HFFc6 (cell line): ENCODE measurements at places on chromosomes 6 and 20.

DNA sequence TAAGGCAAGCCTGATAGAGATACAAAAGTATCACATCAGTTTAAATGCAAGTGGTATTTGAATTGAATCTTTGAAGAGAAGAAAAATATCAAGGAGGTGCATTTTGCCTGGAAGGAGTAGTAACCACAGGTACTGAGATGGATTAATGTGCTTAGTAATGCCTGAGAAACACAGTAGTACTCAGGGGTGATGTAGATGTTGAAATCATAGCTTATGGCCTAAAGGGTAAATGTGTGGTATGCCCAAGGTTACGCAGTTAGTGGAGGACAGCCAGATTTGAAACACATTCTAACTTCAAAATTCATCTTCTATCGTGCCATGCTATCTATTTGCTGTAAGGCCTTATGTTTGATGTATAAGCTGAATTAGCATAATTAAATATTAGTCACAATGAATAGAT lies 55.9 kb downstream of the STXBP5 start:
- H3K27me3 ChIP-seq = no peaks in the 10 kb centered on the region
- H3K27ac ChIP-seq = no peak overlapping the region
- H3K4me1 ChIP-seq = no peaks in the 10 kb centered on the region
- H3K4me3 ChIP-seq = no peak overlapping the region
- peaks cover 15% of the 10 kb centered on the region for H3K36me3 ChIP-seq

DNA sequence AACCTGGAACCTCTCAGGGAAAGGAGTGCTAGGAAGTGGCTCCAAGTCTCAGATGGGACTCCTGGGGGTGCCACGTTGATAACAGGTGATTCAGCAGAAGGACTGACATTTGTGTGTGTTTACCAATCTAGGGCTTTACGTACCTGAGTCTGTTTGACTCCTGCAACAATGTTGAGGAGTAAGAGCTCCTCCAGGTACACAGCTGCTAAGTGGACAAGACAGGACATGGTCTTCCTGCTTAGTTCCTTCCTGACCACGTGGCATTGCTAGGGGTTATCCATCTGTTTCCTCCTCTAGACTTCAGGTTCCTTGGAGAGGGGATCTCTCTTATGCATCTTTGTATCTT lies 164.5 kb upstream of the SLC24A3 start:
- H3K4me3 ChIP-seq = no peak overlapping the region
- DNase-seq = no peak
- H3K4me1 ChIP-seq = no peaks in the 10 kb centered on the region
- no peak overlapping the region for H3K27ac ChIP-seq
- H3K36me3 ChIP-seq = no peaks in the 10 kb centered on the region
- H3K27me3 ChIP-seq = peaks cover 2% of the 10 kb centered on the region; the same call in 1 of the 2 replicates

DNA sequence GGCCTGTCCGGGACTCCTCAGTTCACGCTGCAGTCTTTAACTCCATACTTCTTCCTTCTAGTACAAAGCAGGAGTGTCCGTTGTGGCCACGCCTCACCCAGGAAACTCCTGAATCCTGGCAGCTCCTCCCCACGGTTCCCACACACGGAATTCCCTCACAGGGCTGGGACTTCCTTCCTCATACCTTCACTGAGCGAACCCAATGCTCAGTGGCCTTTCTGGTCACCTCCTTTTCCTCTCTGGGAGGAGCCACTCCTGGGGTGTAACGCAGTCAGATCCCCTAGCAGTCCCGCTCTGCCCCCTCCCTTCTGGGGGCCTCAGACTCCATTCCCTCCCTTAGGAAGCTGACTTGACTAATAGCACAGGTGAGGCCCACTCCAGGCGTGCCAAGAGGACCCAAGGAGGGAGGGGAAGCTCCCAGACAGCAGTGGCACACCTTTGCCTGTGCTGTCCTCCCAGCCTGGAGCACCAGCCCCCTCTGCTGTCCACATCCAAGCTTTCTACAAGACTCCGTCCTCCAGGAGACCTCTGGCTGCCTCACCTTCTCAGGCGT lies at the start of gene SLC52A3:
Gene SLC52A3 (minus strand): TSS at position 75 of the 553 bp plus-strand sequence. CDS start 2,726 bp downstream, outside the sequence.
- no peaks in the 10 kb centered on the region for H3K4me1 ChIP-seq
- H3K27ac ChIP-seq = no peak within 1 kb of the TSS

GRCh38 chr6:28981431-28981832 lies 23.7 kb downstream of the ZNF311 start:
- H3K27me3 ChIP-seq = peaks cover 5% of the 10 kb centered on the region
- peak overlapping the region; percentile 84 for H3K27ac ChIP-seq
- peaks cover 3% of the 10 kb centered on the region; the same call in 1 of the 2 replicates for H3K36me3 ChIP-seq
- peak overlapping the region; percentile 90 for H3K4me3 ChIP-seq
- peak; percentile 62 for DNase-seq

DNA sequence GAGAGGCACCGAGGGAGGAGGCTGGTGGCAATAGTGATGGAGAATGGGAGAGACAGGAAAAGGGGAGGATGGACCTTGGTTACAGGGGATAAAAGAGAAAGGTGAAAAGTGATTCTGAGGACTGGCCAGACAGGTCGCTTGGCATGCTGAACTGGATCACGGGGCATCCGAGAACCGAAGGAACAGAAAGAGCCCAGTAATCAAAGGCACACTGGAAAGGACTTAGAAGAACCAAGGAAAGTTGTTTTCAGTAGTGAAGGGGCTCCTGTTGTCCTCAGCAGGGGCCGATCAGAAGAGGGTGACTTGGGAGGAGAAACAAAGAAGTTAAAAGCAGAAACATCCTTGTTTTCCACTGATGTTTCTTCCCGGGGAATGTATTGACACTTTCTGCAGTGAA lies 18.9 kb downstream of the SYTL3 start:
- H3K27me3 ChIP-seq = no peaks in the 10 kb centered on the region
- H3K36me3 ChIP-seq = no peaks in the 10 kb centered on the region
- H3K4me3 ChIP-seq = no peak overlapping the region
- no peak for DNase-seq
- H3K4me1 ChIP-seq = peaks cover 18% of the 10 kb centered on the region

DNA sequence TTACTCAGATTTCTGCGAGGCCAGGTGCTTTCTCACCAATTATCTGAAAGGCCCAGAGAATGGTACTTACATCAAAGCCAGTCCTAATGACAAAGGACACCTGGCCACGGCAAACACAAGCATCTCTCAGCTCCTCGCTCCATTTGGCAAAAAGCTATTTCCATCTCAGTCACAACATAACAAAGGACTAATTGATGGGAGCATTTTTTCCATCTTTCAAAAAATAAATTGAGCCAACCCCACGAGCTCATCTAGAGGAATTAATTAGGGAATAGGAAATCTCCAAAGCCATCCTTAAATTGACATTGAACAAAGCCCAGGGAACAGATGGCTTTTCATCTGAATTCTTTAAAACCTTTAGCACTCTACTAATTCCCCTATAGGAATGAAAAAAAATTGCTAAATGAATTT lies 236.7 kb downstream of the HAO1 start:
- H3K36me3 ChIP-seq = no peaks in the 10 kb centered on the region
- H3K27ac ChIP-seq = no peak overlapping the region
- no peaks in the 10 kb centered on the region for H3K27me3 ChIP-seq
- DNase-seq = no peak
- no peaks in the 10 kb centered on the region for H3K4me1 ChIP-seq

- peak overlapping the region; percentile 94 for H3K4me3 ChIP-seq
- H3K36me3 ChIP-seq = 0 out of 2 replicates have a peak, but pooled peaks cover 7% of the 10 kb centered on the region
- H3K27ac ChIP-seq = peak overlapping the region; percentile 90
- no peak for DNase-seq
- H3K27me3 ChIP-seq = peaks cover 11% of the 10 kb centered on the region
- H3K4me1 ChIP-seq = peaks cover 38% of the 10 kb centered on the region
These were observed 64.5 kb downstream of the STX11 start for GRCh38 chr6:144214622-144215401.

GRCh38 chr6:107571354-107571753 lies 81.4 kb downstream of the SOBP start:
- peaks cover under 1% of the 10 kb centered on the region; the same call in 1 of the 2 replicates for H3K4me1 ChIP-seq
- H3K36me3 ChIP-seq = no peaks in the 10 kb centered on the region
- no peak overlapping the region for H3K4me3 ChIP-seq
- no peak overlapping the region for H3K27ac ChIP-seq
- H3K27me3 ChIP-seq = peaks cover 29% of the 10 kb centered on the region
- DNase-seq = no peak

- no peak overlapping the region for H3K4me3 ChIP-seq
- H3K27me3 ChIP-seq = no peaks in the 10 kb centered on the region; the same call in 1 of the 2 replicates
- peaks cover 3% of the 10 kb centered on the region; the same call in 1 of the 2 replicates for H3K4me1 ChIP-seq
- no peak for DNase-seq
These were observed 229.2 kb downstream of the COL12A1 start for GRCh38 chr6:74976701-74977100.

- DNase-seq = peak; percentile 8
- H3K4me3 ChIP-seq = no peak overlapping the region
- no peaks in the 10 kb centered on the region for H3K27me3 ChIP-seq
- H3K36me3 ChIP-seq = no peaks in the 10 kb centered on the region
These were observed 1.7 kb downstream of the ADGRF4 start for GRCh38 chr6:47700053-47700452.

DNA sequence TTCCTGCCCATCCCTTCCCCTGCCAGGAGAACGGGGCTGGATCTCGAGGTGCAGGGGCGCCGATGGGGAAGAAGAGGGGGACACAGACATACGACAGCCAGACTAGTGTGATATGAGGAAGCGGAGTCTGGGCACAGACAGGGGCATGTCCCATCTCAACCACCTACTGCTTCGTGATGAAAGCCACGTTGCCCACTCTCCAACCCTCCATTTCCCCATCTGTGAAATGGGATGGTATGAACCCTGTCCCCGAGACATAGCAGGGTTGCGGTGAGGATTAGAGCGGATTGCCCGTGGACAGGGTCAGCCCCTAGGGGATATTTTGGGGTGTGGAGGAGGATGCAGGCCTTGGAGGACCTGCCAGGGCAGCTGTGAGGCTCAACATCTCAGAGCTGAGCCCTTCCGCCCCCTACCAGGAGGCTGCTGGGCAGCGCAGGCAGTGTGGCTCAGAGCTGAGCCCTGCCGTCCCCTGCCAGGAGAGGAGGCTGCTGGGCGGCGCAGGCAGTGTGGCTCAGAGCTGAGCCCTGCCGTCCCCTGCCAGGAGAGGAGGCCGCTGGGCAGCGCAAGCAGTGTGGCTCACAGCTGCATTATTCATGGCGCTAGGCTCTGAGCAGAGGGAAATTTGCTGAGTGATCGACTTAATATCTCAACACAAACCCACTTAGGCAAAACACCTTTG lies 71.7 kb downstream of the GRM4 start:
- no peaks in the 10 kb centered on the region for H3K4me1 ChIP-seq
- no peak for DNase-seq
